Esophagus squamous epithelium (tissue), 5 donors: ENCODE measurements at places on chromosomes 6 and 20.

DNA sequence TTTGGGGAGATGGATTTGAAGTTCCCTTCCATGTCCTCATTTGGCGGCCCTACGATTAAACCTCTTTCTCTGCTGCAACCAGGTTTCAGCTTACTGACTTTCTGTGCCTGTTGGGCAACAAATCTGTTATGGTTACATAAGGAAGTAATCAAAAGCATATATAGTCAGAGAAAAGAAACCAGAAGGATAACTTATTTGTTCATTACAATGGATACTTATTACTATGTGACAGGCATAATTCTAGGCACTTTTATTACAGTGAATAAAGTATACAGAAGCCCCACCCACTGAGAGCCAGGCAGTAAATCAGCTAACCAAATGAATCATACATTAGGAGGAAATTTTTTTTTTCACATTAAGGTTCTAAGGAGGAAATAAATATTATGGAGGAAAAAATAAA, 9.6 kb upstream of the TRIM31 start:
- DNase-seq = no peak

GRCh38 chr20:37816003-37816402, 86.9 kb upstream of the VSTM2L start:
- DNase-seq = no peak

- DNase-seq = no peak
These were observed 42.3 kb downstream of the NINL start for GRCh38 chr20:25543068-25543467.

- DNase-seq = no peak
These were observed 23.7 kb downstream of the BRPF3 start for GRCh38 chr6:36220226-36220625.

GRCh38 chr20:12722091-12722490, 286.7 kb upstream of the SPTLC3 start:
- DNase-seq = no peak

GRCh38 chr6:122709922-122710512, 69.5 kb upstream of the FABP7 start:
- no peak for DNase-seq

GRCh38 chr6:132202574-132202973, 198.7 kb downstream of the MOXD1 start:
- no peak for DNase-seq

DNA sequence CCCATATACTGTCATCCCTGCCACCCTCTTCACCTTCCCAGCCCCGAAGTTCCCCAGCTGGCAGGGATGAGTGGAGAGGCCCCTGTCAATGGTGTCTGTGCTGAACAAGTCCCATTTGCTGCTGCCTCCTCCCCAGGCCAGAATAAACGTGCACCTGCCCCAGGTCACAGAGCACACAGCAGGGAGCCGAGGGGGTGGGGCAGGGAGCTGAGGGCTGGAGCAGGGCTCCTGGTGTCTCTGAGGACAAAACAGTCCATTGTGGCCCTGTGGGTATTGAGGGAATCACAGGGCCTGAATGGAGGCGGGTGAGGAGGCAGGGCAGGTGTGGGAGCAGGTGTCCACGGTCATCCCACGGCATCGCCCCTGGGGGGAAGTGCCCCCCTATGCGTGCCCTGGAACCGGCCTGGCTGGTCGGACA, 55.8 kb downstream of the SNAI1 start:
- DNase-seq = no peak

DNA sequence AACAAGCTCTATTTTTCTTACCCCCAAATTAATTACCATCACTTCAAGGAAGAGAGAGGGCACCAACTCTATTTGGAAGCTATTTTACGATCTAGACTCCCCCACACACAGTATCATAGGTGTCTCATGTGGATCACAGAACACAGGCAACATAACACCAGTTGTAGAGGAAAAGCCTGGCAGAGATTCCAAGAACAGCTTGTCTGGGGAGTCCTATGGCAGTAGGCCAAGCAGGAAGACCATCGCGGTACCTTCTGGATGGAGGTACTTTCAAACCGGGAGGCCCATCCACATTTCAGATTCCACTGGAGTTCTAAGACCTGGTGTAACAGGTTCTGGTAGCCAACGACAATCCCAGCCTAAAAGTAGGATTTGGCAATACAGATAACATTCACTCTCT, 37.6 kb upstream of the SPDEF start:
- no peak for DNase-seq

DNA sequence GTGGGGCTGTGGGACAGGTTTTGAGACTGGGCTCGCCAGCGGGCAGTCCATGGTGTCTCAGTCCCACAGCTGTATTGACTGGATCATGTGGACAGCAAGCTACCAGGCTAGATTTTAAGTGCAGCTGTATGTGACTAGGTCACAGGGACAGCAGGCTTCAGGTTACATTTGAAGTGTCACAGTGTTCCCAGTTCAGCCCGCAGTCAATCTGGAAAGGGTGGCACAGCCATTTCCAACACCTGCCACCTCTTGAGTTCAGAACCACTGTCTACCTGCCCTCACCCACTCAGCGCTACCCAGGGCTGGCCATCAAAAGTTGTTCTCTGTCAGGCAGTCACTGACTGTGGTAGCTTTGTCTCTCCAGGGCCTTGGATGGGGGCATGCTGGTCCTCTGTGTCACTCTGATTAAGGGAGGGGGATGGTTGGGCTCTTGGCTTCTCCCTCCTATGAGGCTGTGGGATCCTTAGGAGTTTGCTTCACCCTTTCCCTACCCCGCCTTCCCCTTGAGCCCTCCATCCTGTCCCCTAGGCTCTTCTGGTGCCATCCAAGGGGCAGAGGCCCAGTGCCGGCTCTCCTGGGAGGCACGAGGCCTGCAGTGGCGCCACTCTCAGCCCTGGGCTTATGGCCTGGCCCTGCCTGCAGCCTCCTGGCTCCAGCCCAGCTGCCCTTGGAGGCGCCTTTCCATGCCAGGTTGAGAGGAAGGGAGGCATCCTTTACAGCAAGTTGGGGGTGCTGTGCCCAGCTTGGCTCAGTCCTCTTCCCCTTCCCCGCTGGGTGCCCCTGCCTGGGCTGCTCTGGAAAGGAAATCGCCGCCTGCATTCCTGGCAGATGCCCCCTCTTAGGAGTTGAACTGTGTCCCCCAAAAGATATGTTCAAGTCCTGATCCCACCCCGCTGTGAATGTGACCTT, 44.9 kb downstream of the PNLDC1 start:
- no peak for DNase-seq

- no peak for DNase-seq
These were observed 80.2 kb downstream of the CARMIL1 start for GRCh38 chr6:25359191-25359861.

DNA sequence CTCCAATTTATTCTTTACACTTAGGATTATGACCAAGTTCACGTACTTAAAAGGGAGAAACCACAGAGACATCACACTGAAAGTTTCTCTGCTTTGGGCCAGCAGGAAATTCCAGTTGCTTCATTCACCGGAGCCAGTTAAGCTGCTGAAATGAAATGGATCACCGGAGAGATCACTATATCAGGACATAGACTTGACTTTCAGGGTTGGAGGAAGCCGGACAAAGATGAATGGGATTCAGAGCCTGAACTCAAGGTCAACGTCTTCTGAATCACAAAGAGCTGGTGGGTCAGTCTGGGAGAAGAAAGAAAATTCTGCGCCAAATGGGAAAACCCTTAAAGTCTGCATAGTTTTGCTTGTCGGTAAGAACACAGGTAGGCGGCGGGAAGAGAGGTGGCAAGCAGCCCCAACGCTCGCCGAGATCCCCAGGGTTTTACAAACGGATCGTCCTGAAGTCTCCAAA, 81.9 kb upstream of the CCDC28A start:
- DNase-seq = no peak

- DNase-seq = no peak
These were observed 133.5 kb downstream of the PLCB1 start for GRCh38 chr20:8265588-8265987.

DNA sequence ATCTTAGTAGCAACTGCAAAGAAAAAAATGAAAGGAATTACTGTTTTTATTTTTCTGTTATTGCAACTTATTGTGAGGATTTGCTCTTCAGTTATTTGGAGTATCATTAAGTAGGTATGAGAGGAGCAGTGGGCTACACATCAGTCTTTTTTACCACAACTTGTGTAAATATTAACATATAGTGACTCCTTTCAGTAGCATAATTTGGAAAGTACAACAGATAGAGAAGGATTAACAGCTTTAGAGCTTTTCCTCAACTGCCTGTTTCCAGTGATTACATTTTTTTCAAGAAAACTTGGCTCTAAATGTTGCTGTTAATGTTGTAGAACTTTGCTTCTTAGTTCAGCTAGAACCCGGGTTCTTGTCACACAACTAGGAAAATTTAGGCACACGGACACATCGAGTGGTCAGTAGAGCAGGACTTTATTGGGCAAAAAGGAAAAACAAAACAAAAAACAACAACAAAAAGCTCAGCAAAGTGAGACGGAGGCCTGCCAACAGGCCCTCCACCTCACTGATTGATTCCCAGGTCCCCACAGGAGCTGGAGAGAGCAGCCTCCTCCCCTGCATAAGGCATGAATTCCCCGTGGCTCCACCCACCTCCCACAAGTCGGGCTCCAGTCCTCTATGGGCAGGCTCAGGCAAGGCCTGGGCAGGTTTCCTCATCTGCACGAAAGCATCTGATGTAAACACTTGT, 75.1 kb downstream of the ADGRG6 start:
- no peak for DNase-seq

- no peak for DNase-seq
These were observed 407.5 kb upstream of the PLCB4 start for GRCh38 chr20:8661229-8661952.

- no peak for DNase-seq
These were observed 32.8 kb downstream of the DYNLT1 start for GRCh38 chr6:158611541-158612370.

GRCh38 chr20:46970937-46971630, 76.4 kb downstream of the EYA2 start:
- no peak for DNase-seq

- DNase-seq = no peak
These were observed 277.3 kb downstream of the ZNF217 start for GRCh38 chr20:53316206-53316937.

DNA sequence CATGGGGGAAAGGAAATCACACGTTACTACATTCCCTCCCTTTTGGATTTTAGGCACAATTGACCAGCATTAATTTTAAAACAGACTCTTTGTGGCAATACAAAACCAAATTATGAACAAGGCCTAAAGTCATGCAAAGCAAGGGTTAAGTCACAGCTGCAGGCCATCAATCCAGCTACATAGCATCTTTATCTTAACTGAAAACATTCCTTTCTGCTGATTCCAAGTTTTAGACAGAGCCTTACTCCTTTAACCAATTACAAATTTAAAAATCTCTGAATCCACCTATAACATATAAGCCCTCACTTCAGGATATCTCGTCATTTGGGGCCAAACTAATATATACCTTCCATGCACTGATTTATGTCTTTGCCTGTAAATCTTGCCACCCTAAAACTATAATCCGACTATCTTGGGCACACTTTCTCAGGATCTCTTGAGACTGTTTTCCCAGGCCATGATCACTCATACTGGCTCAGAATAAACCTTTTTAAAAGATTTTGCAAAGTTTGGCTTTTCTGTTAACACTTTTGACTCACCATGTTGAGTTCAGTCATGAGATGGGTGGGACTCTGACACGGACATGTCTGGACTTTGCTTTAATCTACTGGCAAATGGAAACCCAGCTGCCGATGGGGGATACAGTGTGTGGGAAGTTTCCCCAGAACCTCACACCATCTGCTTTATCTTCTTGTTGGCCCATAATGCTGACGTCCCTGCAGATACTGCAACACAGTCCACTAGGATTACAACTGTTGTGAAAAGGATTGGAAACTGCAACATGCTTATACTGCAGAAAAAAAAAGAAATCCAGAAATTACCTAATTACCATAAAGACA, 757.0 kb downstream of the PTPRT start:
- DNase-seq = no peak

DNA sequence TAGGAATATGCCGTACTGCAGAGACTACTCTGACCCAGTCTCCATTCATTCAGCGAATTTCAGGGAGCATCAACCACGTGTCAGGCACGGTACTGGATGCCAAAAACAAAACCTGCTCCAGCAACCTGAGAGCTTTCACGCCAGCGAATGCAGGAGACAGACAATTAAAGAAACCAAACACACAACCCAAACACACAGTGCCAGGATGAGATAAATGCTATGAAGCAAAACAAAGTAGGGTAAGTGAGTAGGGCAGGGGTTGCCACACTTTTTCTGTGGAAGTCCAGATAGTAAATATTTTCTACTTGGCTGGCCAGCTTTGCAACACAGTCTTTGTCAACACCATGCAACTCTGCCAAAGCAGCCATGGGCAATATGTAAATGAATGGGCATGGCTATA, 10.0 kb downstream of the MOCS1 start:
- DNase-seq = no peak

DNA sequence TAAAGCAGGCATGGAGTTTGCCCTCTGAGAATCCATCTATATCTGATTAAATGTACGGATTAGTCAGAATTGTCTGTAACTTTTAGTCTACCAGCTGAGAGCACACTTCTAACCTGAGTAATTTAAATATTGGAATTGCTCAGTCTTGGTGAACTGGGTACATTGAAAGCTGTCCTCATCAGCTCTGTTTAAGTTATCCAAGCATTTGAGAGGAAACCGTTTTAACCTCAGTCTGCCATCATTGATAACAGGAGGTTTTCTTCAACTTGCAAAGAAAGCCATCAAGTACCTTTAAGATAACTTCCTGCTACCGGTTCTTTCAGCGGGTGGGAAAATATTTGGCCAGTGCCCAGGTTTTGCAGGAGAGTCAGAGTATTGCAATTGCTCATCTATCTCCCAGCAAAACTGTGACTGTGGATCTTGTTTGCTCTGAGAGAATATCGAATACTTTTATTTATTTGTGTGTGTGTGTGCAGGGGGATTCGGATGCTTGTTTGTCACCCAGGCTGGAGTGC, 31.1 kb upstream of the F13A1 start:
- no peak for DNase-seq

- no peak for DNase-seq
These were observed 60.4 kb downstream of the HAO1 start for GRCh38 chr20:7879883-7880282.

- no peak for DNase-seq
These were observed 236.8 kb upstream of the MAN1A1 start for GRCh38 chr6:119586250-119586882.

- no peak for DNase-seq
These were observed 119.4 kb upstream of the GJE1 start for GRCh38 chr6:142013287-142013686.

- DNase-seq = no peak
These were observed 33.4 kb downstream of the PRDM1 start for GRCh38 chr6:106119546-106119945.

- DNase-seq = no peak
These were observed 150.3 kb downstream of the PTPRK start for GRCh38 chr6:128370072-128370471.

- DNase-seq = no peak
These were observed 522.9 kb upstream of the ARID1B start for GRCh38 chr6:156254240-156254639.

GRCh38 chr6:53894091-53894490, 99.3 kb downstream of the LRRC1 start:
- no peak for DNase-seq

GRCh38 chr20:24643731-24644626, 174.6 kb downstream of the SYNDIG1 start:
- no peak for DNase-seq
